ENCODE measurements at places on chromosomes 5 and 9.

DNA sequence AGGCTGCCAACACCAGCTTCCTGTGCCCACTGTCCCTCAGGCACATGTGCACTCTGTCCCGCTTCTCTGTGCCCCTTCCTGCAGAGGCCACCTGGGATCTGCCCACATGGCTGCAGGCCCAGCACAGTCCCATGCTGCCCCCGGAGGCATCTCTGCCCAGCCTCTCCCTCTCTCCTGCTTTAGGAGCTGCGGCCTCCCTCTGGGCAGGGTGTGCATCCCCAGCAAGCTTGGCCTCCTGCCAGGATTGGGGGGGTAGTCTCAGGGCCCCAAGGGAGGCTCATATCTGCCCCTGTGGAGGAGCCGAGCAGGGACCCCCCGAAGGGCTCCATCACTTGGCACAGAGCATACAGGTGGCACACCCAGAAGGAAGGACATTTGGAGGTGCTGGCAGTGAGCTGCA is 24.8 kb downstream of the FLT4 start:
- DNase-seq = no peak

- no peak for DNase-seq
These were observed 75.1 kb upstream of the PANK3 start for GRCh38 chr5:168654211-168654721.

- DNase-seq = peak; percentile 85
These were observed 55.2 kb upstream of the NEK6 start for GRCh38 chr9:124202447-124202971.

GRCh38 chr5:25027061-25027460 is 382.3 kb upstream of the CDH10 start:
- DNase-seq = no peak

- DNase-seq = no peak
These were observed 5.7 kb downstream of the NFIB start for GRCh38 chr9:14307989-14308852.

- DNase-seq = no peak
These were observed 65.5 kb upstream of the SYNPO start for GRCh38 chr5:150574818-150575547.

DNA sequence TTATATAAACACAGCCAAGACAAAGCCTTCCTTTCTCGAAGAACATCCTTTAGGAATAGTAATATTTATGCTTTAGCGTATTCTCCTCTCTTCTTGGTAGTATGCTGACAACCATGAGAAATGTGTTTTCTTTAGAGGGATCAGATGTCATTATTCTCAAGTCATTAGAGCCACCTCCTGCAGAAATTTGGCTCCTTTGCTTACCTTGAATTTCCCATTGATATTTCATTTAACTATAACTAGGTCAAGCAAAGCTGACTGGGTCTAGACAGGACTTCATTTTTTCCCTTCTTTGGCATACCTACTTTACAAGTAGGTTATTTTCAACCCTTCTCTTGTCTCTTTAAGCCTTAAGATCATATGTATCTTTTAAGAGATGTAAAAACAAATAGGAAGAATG is 50.3 kb downstream of the SPATA31D1 start:
- DNase-seq = no peak

DNA sequence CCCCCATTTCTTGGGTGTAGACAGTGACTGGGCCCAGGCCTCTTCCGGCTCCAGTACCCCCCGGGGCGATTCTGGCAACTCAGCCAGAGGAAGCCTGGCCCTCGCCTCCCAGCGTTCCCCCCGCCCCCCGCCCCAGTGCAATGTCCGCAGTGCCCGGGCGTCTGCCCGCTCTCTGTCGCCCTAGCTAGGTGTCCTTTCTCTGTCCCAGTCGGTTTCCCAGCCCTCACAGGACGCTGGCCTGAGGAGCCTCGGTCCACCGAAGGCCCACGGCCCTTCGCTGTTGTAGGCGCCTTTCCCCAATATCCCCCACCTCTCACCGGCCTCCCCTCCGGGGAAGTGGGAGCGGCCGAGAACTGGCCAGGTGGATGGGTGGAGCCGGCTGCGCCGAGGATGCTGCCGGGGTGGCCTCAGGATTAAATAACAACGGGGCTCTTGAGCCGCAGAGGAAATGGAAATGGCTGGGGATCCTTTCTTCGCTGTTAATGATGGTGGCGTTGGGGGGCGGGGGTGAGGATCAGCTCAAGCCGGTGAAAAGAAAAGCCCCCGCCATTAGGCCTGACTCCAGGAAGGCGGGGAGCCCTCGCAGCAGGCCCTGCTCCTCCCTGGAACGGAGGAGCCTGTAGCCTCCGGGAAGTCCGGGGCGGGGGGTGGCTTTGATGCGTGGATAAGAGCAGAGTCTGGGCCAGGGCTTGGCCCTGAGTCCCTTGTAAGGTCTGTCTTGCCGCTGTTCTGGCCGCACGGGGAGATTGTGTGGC is 1.1 kb upstream of the SPRY4 start:
- no peak for DNase-seq

DNA sequence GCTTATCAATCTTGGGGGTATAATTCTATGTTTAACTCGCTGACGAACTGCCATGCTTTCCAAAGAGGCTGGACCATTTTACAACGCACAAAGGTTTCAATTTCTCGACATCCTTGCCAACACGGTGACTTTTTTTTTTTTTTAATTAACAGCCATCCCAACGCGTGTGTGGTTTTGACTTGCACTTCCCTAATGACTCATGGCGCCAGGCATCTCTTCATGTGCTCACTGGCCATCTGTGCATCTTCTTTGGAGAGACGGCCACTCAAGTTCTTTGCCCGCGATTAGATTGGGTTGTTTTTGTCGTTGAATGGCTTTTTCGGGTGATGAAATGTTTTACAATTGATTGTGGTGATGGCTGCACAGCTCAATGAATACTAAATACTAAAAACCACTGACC is 12.5 kb upstream of the CARD9 start:
- DNase-seq = no peak

DNA sequence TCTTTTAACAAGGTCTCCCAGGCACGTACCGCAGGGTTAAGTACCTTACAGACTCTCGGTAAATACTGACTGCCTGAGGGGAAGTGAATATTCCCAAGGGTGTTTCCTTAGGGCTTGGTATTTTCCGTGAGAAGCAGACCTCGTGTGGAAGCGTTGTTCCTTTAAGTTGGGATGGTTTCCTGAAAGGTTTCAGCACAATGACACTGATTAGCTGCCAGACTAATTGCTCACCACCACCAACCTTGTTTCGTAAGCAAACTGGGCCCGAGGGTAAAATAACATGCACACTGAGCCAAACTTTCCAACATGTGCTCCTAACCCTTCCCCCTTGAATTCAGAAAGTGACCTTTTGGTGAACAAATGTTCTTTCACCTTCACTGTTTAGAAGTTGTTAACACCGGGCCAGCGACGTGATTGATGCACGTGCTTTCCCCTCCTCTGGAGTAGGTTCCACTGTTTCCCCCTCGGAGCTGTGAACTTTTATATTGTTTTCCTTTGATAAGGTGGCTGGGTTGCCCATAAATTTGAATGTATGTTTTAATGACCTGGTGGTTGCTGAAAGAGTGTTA is 128.1 kb upstream of the RPS23 start:
- no peak for DNase-seq

- DNase-seq = no peak
These were observed 75.7 kb downstream of the PJA2 start for GRCh38 chr5:109334056-109334455.

GRCh38 chr5:142939006-142939405 is 168.8 kb downstream of the ARHGAP26 start:
- DNase-seq = no peak

DNA sequence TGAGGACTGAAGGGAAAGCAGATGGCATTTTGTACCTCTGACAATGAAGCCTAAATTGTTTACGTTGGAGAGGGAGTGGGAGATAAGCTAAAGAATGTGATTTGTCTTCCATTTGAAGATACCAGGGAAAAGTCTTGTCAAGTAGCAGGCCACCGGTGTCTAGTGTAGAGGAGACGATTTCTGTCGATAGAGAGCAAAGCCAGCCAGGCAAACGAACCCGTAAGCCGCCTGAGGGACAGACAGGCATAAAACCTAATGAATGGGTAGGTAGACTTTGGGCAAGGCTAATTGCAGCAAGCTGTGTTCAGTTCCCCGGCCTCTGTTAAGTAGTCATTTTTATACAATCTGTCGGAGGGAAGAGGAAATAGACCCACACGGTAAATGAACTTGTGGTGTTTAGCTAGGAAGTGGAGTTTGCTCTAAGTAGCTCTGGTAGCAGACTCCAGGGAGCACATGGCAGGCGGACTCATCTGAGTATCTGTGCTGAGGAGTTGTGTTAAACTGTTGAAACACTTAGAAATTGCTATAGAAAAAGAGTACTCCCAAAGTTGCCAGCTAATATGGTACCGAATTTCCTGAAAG is 28.8 kb downstream of the SMARCA2 start:
- no peak for DNase-seq

GRCh38 chr5:139698490-139699146 is 50.5 kb downstream of the CXXC5 start:
- DNase-seq = no peak

- DNase-seq = no peak
These were observed 449.5 kb upstream of the TRPC7 start for GRCh38 chr5:136814619-136815378.

GRCh38 chr9:38026840-38027527 is 42.0 kb downstream of the SHB start:
- no peak for DNase-seq

DNA sequence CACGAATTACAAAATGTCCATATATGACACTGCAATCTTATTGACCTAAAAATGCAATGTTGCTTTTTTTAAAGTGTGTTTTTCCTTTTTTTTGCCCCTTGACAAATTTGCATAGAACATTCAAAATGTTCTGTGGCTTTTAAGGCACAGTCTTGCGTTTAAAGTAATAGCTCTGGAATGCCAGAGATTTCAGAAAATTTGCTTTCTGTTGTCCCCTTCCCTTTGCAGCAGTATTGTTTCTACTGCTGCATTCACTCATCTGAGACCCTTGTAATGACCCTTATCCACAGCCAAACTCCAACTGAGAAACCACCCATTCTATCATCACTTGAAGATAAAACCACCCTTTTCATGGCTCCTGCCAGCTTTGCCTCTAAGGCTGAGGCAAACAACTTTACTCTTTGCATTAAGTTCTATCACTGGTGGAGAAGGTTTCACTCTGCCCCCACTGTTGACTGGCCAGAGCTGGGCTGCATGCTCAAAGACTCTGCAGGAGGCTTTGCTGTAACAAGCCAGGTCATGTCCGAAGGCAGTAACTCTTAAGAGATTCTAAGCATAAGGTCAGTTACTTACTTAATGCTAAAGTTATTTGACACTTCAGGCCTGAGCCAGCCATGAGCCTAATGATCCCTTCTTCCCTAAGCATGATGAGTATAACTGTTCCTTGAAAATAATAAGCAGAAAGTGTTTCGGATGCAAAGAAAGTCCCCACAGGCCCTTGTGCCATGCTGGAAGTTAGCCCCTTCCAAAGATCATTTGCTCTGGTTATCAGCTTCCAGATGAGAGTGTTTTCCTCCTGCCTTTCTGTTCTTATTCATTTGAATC is 101.9 kb downstream of the CD180 start:
- no peak for DNase-seq

GRCh38 chr9:121071756-121072421 is 2.9 kb upstream of the CNTRL start:
- no peak for DNase-seq

DNA sequence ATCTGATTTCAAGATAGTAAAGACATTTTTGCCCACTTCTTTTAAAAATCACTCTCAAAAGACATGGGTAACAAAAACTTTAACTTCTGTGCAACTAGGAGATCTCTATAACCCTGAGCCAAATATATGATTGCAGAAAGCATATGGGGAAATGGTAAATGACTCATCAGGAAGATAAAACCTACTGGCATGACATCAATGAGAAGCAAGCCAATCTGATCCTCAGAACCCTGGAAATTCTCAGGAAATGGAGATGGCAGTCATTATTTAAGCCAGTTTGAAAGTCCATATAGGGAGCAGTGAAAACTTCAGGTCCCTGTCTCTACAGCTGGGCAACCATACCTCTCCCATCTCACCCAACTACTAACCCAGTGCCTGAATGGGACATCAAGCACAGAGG is 249.7 kb upstream of the NREP start:
- DNase-seq = no peak

GRCh38 chr9:137156567-137157375 is 13.1 kb downstream of the LRRC26 start:
- peak; percentile 55 for DNase-seq

DNA sequence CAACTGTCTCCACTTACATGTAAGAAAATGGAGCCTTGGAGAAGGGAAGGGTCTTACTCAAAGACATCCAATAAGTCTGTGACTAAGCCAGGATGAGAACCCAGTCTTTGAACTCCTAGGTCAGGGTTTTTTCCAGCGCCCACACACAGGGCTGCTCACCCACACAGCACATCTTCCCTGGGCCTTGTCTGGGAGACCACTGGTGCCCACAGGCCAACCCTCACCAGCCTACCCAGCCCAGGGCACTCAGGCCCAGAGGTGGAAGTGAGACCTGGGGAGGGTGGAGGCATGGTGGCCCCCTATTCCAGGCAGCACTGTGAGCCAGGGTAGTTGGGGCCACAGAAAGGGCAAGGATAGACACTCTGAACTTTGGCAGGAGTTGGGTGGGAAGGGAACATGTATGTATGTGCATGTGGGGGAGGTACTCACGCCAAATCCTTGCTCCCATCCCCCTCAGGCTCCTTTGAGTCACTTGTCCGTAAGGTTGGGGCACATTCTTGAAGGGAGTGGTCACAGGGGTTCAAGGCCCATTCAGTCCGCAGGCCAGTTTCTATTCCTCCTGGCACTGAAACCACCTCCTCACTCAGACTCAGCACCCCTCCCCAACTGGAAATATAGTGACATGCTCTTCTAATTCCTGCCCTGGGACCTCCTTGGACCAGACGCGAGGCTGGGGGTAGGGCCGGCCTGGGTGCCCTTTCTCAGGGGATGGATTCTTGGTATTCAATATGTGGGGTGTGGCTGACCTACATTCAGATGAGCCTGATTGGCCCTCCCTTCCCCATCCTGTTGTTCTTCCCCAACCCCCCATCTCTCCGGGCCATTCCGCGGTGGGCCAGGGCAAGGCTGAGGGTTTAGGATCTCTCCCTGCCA is 2.9 kb upstream of the SLC4A9 start:
- DNase-seq = no peak

- no peak for DNase-seq
These were observed 118.4 kb downstream of the INSYN2B start for GRCh38 chr5:169861934-169862333.

DNA sequence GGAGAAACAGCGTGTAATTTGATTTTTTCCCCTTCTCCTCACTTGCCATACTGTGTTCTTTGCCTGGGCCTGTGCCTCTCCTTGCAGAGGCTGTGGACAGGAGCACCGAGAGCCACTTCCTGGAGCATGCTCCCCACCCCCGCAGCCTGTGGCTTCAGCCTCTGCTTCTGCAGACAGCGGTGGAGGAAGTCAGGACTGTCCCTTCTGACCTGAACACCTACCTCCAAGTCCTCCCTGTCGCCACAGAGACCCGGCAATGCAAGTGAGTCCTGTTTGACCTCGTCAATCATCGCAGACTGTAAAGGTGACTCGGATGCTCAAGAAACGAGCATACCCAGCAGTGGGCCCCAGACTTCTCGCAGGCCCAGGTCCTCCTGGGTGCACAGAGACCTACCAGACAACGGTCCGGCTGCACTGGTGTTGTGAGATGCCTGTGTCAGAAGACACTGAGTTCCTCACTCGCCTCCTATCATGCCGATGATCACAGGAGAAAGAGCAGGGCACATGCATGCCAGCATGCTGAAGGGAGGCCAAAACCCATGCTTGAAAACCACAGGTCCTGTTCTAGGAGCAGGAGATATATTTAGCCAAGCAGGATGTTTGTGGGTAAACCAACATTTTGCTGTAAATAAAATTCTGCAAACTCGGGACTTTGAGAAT is 198.8 kb downstream of the AUH start:
- DNase-seq = no peak

GRCh38 chr5:1014781-1015221 is 6.2 kb downstream of the NKD2 start:
- DNase-seq = no peak

GRCh38 chr9:69745716-69746437 is 13.9 kb downstream of the PTAR1 start:
- no peak for DNase-seq
